Activated naive CD4-positive, alpha-beta T cell treated with anti-CD3 and anti-CD28 coated beads for 36 hours (primary cell): ENCODE measurements at places on chromosomes 4 and X.

GRCh38 chr4:137707626-137708025 is 175.3 kb upstream of the PCDH18 start:
- no peak overlapping the region for H3K27ac ChIP-seq
- DNase-seq = no peak
- no peak overlapping the region for H3K4me3 ChIP-seq
- H3K27me3 ChIP-seq = no peaks in the 10 kb centered on the region
- H3K36me3 ChIP-seq = no peaks in the 10 kb centered on the region
- H3K4me1 ChIP-seq = no peaks in the 10 kb centered on the region

GRCh38 chr4:101669832-101670188 is 120.7 kb upstream of the BANK1 start:
- H3K36me3 ChIP-seq = no peaks in the 10 kb centered on the region
- no peak overlapping the region for H3K27ac ChIP-seq
- DNase-seq = no peak
- H3K4me1 ChIP-seq = no peaks in the 10 kb centered on the region
- H3K4me3 ChIP-seq = no peak overlapping the region

- no peak overlapping the region for H3K4me3 ChIP-seq
- H3K27me3 ChIP-seq = no peaks in the 10 kb centered on the region
- no peak for DNase-seq
- no peaks in the 10 kb centered on the region for H3K4me1 ChIP-seq
- H3K27ac ChIP-seq = no peak overlapping the region
- H3K36me3 ChIP-seq = no peaks in the 10 kb centered on the region
These were observed 184.2 kb downstream of the GASK1B start for GRCh38 chr4:157988641-157989040.

DNA sequence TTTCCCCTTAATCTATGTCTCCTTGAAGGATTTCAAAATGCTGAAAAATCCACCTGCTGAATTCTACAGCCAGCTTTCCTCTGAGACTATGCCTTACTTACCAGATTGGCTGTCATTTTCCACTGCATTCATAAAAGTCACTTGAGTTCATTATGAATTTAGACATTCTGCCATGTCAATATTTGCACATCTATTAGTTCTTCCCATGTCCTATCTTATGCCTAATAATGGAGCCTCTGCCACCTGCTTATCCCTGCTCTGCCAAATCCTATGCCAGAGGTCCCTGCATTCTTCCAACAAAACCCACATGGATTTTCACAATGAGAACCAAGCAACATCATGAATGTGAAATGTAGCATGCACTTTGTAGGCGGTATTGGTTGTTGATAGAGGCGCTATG is 42.6 kb downstream of the GASK1B start:
- no peak for DNase-seq
- H3K27ac ChIP-seq = no peak overlapping the region
- no peaks in the 10 kb centered on the region for H3K27me3 ChIP-seq
- no peak overlapping the region for H3K4me3 ChIP-seq
- no peaks in the 10 kb centered on the region for H3K4me1 ChIP-seq

DNA sequence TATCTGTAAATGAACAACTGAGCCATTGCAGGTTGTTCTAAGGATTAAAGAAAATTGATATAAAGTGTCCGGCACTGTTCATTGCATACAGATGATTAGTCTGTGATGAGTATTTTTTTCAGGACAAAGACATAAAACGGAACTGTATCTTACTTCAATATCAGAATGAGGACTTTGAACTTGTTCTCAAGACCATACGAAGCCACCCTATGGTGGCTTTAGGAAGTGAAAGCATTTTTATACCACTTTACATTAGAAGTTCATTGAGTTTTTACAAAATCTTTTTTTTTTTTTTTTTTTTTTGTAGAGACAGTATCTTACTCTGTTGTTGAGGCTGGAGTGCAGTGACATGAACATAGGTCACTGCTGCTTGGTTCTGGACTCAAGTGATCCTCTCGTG is 45.2 kb upstream of the TRIM2 start:
- DNase-seq = no peak
- peak overlapping the region; percentile 90 for H3K27ac ChIP-seq
- no peak overlapping the region for H3K4me3 ChIP-seq
- H3K4me1 ChIP-seq = peaks cover 59% of the 10 kb centered on the region
- no peaks in the 10 kb centered on the region for H3K36me3 ChIP-seq

DNA sequence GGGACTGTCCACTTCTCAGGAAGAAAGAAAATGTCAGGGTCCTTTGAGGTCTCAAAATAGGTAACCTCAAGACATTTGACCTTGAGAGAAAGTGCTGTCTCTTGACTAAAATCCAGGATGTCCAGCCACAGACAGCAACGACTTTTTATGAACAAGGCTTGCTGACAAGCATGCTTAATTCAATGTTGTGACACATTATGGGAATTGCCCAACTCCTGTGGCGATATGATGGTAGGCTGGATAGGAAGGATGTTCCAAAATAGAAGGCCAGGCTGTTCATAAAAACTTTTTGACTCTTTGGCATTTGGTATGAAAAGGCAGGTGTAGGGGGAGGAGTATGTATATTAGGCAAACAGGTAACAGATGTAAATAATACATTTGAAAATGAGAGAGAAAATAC is 50.8 kb upstream of the EDNRA start:
- H3K36me3 ChIP-seq = no peaks in the 10 kb centered on the region
- DNase-seq = no peak
- no peaks in the 10 kb centered on the region for H3K4me1 ChIP-seq
- H3K4me3 ChIP-seq = no peak overlapping the region
- H3K27ac ChIP-seq = no peak overlapping the region

GRCh38 chr4:7691982-7692381 is 247.7 kb downstream of the AFAP1 start:
- H3K4me3 ChIP-seq = no peak overlapping the region
- H3K36me3 ChIP-seq = no peaks in the 10 kb centered on the region
- no peak overlapping the region for H3K27ac ChIP-seq
- H3K27me3 ChIP-seq = no peaks in the 10 kb centered on the region
- H3K4me1 ChIP-seq = no peaks in the 10 kb centered on the region
- no peak for DNase-seq

DNA sequence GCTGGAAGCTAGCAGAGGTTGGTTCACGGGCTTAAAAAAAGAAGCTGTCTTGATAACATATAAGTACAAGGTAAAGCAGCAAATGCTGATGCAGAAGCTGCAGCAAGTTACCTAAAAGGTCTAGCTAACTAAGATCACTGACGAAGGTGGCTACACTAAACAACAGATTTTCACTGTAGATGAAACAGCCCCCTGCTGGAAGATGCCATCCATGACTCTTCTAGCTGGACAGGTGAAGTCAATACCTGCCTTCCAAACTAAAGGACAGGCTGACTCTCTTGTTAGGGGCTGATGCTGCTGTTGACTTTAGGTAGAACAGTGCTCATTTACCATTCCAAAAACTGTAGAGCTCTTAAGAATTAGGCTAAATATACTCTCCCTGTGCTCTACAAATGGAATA is 99.5 kb downstream of the FBXW7 start:
- no peaks in the 10 kb centered on the region for H3K27me3 ChIP-seq
- DNase-seq = peak; percentile 10
- no peak overlapping the region for H3K4me3 ChIP-seq
- H3K4me1 ChIP-seq = peaks cover 27% of the 10 kb centered on the region
- peaks cover 5% of the 10 kb centered on the region for H3K36me3 ChIP-seq

DNA sequence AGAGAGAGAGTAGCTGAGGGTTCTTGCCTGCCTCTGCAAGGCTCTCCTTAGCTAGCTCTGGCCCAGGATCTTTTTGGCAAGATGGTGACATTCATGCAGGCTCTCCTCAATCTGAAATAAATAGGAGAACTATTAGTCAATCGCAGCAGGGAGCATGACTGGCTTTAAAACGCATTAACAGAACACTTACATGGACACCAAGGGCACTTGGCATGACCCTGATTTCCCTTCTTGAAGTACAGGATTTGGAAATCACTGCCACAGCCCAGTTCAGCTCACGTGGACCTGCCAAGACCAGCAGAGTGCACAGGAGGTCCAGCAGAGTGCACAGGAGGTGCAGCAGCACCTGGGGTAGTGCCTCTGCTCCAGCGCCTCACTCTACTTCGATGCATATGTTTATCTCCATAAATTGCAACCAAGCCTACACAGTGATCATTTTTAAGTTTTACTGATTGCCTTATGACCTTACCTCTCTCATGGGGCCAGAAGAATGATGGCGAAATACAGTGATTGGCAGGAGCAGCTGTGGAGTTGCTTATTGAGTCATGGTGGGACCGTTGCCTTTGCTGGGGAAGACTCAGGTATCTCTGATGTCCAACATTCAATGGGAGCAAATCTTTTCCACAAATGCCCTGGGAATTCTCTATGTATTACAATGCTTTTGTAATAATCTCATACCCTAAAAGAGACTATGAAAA is 122.4 kb downstream of the SYNPO2 start:
- no peaks in the 10 kb centered on the region for H3K36me3 ChIP-seq
- DNase-seq = no peak
- H3K27me3 ChIP-seq = no peaks in the 10 kb centered on the region
- no peak overlapping the region for H3K27ac ChIP-seq

DNA sequence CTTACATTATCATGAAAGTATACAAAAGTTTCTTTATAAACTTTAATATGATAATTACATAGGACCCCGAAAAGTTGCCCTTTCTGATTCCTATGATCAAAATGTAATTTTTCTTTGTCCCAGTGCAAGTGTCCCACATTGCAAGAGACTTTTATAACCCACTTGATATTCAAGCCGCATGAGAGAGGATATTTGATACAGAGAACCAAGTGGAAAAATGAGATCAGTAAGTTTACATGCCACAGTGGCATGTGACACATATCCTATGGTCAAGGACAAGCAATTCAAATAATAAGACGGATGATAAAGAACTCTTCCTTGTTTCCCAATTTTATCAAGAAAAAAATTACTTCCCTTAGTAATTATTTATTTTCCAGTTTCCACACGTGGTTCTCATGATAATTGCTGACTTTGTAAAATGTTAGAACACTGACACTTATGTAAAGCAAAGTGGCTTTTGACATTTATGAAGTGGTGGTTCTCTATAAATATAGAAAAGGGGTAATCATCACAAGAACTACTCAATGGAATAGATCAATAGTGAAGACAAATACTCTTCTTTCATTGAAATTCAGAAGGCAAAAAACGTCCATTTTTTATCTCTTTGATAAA is 273.7 kb upstream of the NOCT start:
- H3K27me3 ChIP-seq = peaks cover 3% of the 10 kb centered on the region
- no peaks in the 10 kb centered on the region for H3K4me1 ChIP-seq
- DNase-seq = no peak

- no peaks in the 10 kb centered on the region for H3K27me3 ChIP-seq
- DNase-seq = no peak
- no peak overlapping the region for H3K27ac ChIP-seq
- H3K4me1 ChIP-seq = peaks cover 7% of the 10 kb centered on the region
- no peak overlapping the region for H3K4me3 ChIP-seq
These were observed 107.6 kb downstream of the PRDM5 start for GRCh38 chr4:120814886-120815285.

- H3K27ac ChIP-seq = no peak overlapping the region
- peaks cover 15% of the 10 kb centered on the region for H3K36me3 ChIP-seq
- no peak for DNase-seq
- no peaks in the 10 kb centered on the region for H3K27me3 ChIP-seq
- H3K4me1 ChIP-seq = no peaks in the 10 kb centered on the region
These were observed 78.2 kb downstream of the BEND4 start for GRCh38 chr4:42074294-42074693.

GRCh38 chr4:77994194-77994721 is 62.9 kb upstream of the FRAS1 start:
- H3K4me3 ChIP-seq = no peak overlapping the region
- H3K27ac ChIP-seq = no peak overlapping the region
- H3K27me3 ChIP-seq = no peaks in the 10 kb centered on the region
- H3K36me3 ChIP-seq = no peaks in the 10 kb centered on the region
- DNase-seq = peak; percentile 7

DNA sequence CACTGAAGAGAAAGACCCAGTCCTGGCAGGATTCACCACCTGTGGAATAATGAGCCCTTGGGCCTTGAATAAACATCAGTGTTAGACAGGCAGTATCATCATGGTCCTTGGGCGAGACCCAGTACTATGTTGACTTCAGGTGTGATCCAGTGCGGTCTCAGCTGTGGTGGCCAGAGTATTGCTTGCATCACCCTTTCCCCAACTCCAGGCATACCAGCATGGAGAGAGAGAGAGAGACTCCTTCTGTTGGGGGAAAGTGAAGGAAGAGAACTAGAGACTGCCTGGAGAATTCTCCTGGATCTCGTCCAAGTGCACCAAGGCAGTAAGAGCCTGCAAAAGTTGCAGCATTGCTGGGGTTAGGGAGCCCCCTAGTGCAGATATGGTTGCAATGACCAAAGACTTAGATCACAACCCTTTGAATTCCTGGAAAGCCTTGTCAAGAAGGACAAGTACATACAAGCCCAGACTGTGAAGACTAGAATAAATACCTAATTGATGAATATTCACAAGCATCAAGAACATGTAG is 61.1 kb upstream of the VAMP7 start:
- H3K4me3 ChIP-seq = no peak overlapping the region
- H3K4me1 ChIP-seq = no peaks in the 10 kb centered on the region
- DNase-seq = peak; percentile 66
- H3K36me3 ChIP-seq = no peaks in the 10 kb centered on the region
- peaks cover 12% of the 10 kb centered on the region for H3K27me3 ChIP-seq
- no peak overlapping the region for H3K27ac ChIP-seq

- no peak overlapping the region for H3K4me3 ChIP-seq
- H3K4me1 ChIP-seq = no peaks in the 10 kb centered on the region
- no peak for DNase-seq
- no peaks in the 10 kb centered on the region for H3K27me3 ChIP-seq
- no peaks in the 10 kb centered on the region for H3K36me3 ChIP-seq
These were observed 6.7 kb downstream of the NRK start for GRCh38 chrX:105829011-105829410.

DNA sequence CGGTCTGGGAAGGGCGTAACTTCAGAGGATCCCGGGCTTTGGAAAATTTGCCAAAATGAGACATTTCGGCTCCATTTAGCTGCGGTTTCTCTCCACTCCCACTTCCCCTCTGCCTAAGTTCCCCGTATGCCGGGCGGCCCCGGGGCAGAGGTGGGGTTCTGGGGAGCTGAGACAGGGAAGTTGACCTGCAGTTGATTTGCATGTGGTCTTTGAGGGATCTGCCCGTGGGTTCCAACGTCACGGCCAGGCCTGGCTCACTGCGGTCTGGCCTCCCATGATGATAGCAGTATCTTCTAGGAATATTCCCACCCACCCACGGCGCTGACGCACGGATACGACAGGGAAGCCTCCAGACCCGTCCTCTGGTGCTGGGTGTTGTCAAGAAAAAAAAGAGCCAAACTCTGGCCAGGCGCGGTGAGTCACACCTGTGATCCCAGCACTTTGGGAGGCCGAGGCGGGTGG is 27.3 kb upstream of the CRLF2 start:
- no peak overlapping the region for H3K27ac ChIP-seq
- no peaks in the 10 kb centered on the region for H3K36me3 ChIP-seq
- no peaks in the 10 kb centered on the region for H3K27me3 ChIP-seq
- no peak overlapping the region for H3K4me3 ChIP-seq
- H3K4me1 ChIP-seq = peaks cover 14% of the 10 kb centered on the region
- DNase-seq = peak; percentile 31

DNA sequence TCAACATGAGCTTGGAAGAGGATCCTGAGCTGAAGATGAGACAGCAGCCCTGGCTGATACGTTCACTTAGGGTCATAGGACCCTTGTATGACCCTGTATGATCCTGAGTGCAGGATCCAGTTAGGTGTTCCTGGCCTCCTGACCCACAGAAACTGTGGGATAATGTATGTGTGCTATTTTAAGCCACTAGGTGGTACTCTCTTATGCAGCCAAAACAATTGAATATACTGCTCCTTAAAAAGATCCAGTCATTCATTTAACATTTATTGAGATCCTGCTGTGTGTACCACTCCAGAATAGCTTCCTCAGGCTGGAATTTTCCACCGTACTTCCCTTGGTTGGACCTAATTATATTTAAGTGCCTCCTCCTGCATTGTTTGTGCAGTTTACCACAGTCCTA is 167.1 kb downstream of the AMELX start:
- no peak overlapping the region for H3K4me3 ChIP-seq
- DNase-seq = no peak
- H3K4me1 ChIP-seq = no peaks in the 10 kb centered on the region
- H3K36me3 ChIP-seq = no peaks in the 10 kb centered on the region
- H3K27ac ChIP-seq = no peak overlapping the region
- H3K27me3 ChIP-seq = peaks cover 8% of the 10 kb centered on the region
